ENCODE measurements at places on chromosomes 4 and X. TPM values are rescaled to one million over a fixed set of nuclear protein-coding genes. Genes with fewer than 3 reads are reported as not detected.

GRCh38 chr4:159171287-159171686 lies 68.4 kb downstream of the RAPGEF2 start:
- DNase-seq = peak; percentile 29
- H3K4me3 ChIP-seq = no peak overlapping the region
- peaks cover 58% of the 10 kb centered on the region for H3K4me1 ChIP-seq
- H3K36me3 ChIP-seq = no peaks in the 10 kb centered on the region
- H3K27me3 ChIP-seq = no peaks in the 10 kb centered on the region
- H3K27ac ChIP-seq = no peak overlapping the region

DNA sequence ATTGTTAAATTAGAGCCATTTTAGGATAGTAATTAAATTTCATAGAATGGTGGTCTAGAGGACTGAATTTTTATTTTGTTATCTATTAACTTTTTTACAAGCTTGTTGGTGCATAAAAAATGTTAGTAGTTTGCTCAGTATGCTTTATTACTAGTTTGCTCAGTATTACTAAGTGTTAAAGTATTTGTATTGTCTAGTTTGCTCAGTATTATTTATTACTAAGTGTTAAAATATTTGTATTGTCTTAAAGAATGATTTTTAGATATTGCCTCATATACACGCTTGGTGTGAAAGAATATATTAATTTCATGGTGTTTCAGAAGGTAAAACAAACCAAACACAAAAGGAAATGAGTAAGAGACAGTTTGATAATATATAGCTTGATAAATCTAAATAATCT lies 268.4 kb upstream of the MAGEB18 start:
- H3K27me3 ChIP-seq = no peaks in the 10 kb centered on the region
- H3K4me3 ChIP-seq = no peak overlapping the region
- H3K27ac ChIP-seq = no peak overlapping the region
- H3K36me3 ChIP-seq = no peaks in the 10 kb centered on the region
- DNase-seq = no peak

Gene TRPC3
- 1.6 TPM for total RNA-seq

- H3K4me1 ChIP-seq = peaks cover 4% of the 10 kb centered on the region
- H3K36me3 ChIP-seq = peaks cover 5% of the 10 kb centered on the region
- peaks cover 64% of the 10 kb centered on the region for H3K27me3 ChIP-seq
Observed at GRCh38 chr4:146632770-146633470, 5.8 kb upstream of the POU4F2 start.

Gene LEF1
- total RNA-seq = 122 TPM
